ENCODE measurements at places on chromosomes 3 and 15.

DNA sequence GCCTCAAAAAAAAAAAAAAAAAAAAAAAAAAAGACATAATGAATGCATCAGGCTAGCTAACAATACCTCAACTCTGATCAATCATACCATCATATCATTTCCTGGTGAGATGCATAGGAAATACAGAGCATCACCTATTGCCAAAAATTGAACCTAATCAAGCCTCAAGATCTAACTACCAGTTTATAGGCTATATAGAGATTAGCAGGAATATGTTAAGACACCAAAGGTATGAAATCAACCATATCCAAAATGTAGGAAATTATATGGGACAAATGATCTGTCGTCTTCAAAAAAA, 387 bp upstream of the VPS33B start:
- DNase-seq = no peak

GRCh38 chr3:52094571-52095485, 38.5 kb upstream of the DUSP7 start:
- no peak for DNase-seq

GRCh38 chr15:47384341-47384740, 333.0 kb upstream of the SEMA6D start:
- DNase-seq = no peak

DNA sequence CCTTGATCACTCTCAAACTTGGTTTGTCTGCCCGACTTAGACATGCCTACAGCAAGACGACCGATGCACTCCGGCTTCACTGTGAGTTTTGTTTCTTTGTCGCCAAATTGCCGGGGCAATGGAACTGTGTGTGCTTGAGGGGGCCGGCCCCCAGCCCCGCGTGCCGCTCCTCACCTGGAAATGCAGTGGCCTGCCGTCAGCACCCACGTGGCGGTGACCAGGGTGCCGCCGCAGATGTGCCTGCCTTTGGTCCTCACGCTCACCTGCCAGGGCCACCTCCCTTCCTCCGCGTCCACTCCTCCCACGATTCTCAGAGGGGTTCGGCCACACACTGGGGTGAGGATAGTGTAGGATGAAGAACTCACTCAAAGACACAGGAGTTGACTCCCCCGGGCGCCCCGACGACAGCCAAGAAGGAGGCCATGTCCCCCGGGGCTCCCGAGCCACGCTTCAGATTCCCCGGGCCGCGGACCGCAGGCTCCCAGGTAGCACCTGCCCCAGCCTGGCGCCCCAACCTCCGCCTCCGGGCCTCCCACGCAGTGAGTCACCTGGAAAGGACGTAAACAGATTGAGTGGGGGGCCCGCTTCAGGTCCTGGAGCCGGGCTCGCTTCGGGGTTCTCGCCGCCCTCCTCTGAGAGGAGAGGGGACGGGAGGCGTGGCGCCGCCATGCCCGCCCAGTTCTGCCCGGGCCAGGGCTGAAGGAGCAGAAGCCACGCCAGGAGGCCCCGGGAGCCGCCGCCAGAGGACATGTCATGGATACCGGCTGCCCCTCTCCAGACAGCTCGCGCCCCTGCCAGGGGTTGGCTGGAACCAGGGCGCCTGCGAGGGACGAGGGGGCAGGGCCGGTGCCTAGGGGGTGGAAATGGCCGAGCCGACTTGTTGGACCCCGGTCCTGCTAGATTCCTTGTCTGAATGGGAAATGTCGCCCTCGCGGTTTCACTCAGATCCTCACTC, 29.6 kb downstream of the MYL3 start:
- DNase-seq = no peak

- DNase-seq = no peak
These were observed 46.7 kb upstream of the CCDC50 start for GRCh38 chr3:191282251-191283185.

DNA sequence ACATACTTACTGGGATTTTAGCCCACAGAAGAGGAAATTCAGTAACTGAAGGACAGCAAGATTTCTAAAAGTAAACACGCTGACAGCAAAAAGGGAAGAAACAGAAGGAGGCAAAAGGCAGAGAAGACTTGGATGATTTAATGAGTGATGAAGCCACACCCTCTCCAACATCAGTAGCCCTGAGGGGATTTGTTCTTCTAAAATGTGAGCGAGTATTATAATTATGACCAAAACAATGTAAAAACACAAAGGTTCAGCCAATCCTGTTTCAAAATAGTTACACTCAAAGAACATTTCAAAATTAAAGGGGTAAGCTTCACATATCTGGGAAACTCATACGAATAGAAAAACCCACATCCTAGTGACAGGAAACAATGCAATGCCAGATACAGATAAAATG, 25.0 kb downstream of the MCCC1 start:
- DNase-seq = no peak

DNA sequence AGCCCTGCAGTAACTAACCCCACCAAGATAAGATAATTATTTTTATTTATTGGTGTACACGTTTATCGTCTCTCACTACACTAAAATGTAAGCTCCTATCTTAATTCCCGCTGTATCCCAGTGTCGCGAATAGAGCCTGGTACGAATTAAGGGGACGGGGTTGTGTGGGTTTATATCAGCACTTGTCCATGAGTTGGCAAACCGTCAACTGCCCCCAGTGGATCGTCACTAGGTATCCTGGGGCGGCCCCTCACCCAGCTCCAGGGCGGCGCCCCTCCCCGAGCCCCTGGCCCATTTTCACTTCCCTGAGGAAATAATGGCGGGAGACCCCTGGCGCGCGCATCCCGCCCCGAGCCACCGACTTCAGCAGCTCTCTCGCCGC, 465 bp downstream of the RUVBL1 start:
- DNase-seq = no peak

DNA sequence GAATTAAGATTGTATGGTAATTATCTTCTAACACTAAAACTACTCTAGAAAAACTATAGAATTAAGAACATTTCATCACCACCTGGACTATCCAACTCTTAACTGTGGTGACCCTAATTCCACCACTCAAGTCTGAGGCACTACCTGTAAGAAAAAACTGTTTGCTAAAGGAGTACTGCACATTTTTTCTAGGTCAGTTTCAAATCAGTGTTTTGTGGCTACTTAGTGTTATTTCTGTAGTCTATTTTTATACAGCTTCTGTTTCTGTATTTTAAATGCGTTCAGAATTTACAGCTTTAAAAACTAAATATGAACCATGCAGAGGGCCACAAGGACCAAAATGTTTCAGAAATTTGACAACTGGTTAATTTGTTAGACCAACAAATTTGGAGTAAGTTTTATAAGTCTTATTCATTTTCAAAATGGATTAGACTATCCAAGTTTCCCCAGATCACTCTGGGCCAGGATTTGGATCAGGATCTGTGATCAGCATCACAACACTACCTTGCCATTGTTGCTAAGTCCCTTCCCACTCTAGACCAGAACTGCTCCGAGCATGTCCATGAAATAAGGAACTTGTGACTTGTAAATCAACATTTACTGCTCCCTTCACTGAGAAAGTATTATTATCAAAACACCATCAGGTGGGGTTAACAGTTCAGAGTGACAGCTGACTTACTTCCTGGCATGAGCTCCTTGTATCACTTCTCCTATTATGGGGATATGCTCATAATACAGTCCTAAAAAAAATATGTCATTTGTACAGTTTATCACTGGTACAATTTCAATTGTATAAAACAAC, 8.6 kb downstream of the GLT8D1 start:
- no peak for DNase-seq

- DNase-seq = no peak
These were observed 14.3 kb downstream of the TPRG1 start for GRCh38 chr3:189186101-189186500.

- DNase-seq = no peak
These were observed 11.9 kb downstream of the P3H2 start for GRCh38 chr3:190108804-190109203.

DNA sequence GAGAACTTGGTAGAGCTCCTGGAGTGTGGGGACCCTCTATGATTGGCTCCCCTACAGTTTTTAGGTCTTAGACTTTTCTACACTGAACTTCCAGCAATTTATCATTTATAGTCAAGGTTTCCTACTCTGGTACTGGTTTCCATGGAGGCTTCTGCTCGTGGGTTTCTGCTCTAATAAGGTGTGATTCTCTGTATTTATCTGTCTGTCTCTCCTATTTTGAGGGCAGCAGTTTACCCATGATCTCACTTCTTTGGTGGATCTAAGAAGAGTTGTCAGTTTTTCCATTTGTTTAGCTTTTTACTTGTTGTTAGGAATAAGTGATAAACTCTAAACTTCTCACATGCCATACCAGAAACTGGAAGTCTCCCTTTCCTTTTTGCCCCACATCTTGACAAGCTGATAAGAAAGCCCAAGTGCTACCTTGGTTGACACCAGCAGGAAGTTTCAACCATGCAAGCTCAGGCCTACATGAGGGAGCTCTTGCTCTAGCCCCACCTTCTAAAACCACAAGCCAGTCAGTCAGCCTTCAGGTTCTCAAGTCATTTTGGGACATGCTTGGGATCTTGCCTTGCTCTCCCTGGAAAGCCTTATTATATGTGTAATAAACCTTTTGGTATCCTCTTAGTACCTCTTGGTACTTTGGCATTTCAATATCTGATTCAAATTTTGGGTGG, 10.0 kb downstream of the TIMMDC1 start:
- no peak for DNase-seq

DNA sequence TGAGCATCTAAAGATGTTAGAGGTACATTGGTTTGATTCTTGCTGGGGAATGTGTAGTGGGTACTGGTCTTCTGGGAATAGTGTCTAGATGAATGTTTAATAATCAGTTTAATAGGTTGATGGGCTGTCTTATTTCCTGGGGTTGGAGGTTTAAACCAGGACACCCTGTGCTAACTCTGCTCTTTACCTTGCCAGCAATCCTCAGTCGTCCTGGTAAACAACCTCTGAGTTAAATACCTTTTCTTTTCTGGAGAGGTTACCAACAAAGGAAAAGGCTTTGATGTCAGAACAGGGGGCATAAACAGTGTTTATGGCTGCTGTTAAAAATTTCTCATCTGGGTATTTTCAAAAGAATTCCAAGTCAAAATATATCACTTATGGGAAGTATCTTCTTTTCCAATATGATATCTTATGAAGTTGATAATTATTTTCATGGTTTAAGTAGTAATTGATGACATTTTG, 23.5 kb downstream of the MITF start:
- no peak for DNase-seq

DNA sequence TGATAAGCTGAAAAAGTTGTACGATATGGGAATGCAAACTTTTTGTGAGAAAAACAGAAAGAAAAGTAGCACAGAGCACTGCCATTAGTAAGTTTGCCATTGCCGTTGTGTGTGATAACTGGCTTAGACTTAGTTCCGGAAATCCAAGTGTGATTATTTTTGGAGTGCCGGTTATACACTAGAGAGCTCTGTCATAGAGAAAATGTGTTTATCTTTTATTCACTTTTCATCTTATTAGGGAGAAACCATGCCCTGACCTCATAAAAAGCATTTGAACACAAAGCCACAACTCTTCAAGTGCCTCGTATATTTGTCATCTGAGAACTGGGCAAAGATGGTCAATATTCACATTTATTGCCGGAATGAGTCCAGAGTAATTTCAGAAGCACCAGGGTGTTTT, 36.1 kb downstream of the CTDSPL start:
- DNase-seq = no peak

DNA sequence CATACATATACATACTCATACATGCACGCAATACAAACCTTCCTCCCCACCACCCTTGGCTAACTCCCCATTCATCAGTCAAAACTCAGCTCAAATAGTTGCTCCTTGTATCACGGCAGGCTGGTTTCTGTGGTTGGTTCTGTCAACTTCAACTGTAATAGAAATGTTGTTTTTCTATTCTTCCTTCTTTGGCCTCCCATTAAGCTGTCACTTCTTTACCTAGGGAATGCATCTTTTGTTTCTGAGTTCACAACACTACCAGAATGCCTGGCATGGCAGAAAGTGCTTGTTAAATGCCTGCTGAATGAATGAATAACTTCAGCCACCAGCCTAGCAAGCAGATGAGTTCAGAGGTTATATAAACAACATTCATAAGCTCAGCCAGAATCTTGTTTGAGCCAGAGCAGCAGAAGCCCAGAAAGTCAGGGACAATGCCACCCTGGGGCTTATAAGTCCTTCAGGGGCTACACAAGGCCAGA, 63.1 kb downstream of the B3GALNT1 start:
- DNase-seq = no peak

DNA sequence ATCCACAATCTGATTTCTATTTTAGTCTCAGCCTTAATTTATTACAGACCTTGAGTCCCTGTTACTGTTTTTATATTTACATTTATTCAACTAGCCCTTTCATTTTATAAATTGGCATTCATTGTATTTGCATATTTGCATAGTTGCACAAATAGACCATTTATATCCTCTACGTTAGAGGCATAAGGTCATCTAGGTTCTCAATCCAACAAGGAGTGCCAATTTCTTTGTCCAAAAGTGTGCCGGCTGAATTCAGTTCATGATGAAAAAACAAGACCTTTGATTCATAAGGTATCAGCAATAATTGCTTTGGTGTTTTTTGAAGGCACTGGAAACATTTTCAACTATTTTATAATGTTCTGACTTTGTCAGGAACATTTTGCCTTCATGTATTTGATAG, 33.9 kb upstream of the NANOGP8 start:
- no peak for DNase-seq

DNA sequence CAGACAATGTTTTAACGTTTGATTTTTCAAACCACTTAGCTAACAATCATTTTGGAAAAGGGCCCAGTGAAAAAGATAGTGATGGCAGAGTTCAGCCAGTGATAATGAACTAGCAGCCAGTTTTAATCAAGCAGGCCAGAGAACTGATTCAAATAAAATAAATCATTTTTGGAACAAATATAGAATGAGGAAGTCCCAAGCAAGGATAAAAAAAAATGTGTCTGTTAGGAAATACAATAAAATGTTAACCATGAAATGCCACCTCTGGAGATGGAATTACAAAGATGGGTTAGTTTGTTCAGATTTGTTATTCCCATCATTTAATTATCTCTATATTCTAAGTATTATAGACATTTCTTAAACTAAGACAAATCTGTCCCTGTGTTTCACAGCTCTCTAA, 1.1 kb downstream of the HERC1 start:
- DNase-seq = no peak

DNA sequence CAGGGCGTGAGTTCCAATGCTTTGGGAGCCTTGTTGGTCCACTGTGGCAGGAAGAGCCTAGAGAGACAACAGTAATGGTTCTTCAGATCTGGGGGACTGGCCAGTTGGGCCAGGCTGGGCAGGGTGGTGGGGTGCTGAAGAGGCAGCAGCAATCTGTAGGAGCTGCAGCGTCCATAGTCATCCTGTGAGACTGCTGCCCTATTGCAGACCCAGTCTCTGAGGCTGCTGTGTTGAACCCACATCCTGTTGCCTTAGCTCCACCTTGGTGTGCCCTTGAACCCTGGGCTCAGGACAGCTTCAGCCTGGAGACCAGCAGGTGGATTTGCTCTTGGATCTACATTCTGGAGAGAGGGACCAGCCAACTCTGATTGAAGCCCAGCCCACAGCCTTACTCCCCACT, 23.6 kb upstream of the ETV5 start:
- DNase-seq = no peak

Data from activated CD4-positive, alpha-beta T cell treated with anti-CD3 and anti-CD28 coated beads for 24 hours (primary cell).